ENCODE measurements at places on chromosomes 4 and X.

DNA sequence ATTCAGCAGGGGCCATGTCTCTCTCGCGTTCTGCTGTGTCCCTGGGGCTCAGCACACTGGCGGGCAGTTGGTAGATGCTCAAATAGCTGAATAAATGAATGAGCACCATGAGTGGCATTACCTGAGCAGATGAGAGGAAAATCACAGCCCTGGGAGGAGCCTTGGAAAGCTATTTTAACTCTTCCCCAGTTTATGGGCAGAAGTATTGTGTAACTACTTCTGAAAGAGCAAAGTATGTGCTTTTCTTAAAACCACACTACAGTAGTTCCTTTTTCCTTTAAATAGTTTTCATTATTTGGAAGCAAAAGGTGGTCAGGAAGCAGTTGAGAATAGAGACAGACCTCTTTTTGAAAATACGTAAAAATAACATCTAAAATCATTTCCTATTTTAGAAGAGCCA is 3.0 kb upstream of the PLAC1 start:
- peak; percentile 29 for DNase-seq

- DNase-seq: no peak
Measured at GRCh38 chr4:25560605-25561004, 95.0 kb upstream of the SLC34A2 start.

GRCh38 chr4:166073783-166074182 is 200.7 kb downstream of the TLL1 start:
- no peak for DNase-seq

GRCh38 chrX:154378059-154378798 is 866 bp upstream of the EMD start:
- peak; percentile 69 for DNase-seq

- peak; percentile 65 for DNase-seq
Measured at GRCh38 chr4:20137176-20137575, 114.5 kb upstream of the SLIT2 start.

Measured in EH (cell line).